ENCODE measurements at places on chromosomes 1 and 21.

GRCh38 chr21:44994047-44994694, 54.3 kb downstream of the SLX9 start:
- peak; percentile 23 for DNase-seq

DNA sequence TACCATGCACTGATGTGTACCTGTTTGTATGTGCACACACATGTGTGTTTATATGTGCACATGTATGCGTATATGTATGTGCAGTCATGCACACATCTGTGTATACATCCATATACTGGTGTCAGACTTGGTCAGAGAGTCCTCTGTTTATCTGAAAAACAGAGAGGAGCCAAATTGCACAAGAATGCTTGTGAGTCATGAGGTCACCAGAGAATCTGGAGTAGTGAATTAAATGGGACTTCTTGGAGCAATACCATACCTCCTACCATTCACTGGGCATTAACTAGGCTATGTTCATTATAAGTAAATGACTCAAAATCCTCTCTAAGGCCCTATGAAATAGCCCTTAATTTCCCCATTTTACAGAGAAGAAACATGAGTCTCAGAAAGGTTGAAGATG, 272.1 kb upstream of the C1orf87 start:
- DNase-seq: no peak

DNA sequence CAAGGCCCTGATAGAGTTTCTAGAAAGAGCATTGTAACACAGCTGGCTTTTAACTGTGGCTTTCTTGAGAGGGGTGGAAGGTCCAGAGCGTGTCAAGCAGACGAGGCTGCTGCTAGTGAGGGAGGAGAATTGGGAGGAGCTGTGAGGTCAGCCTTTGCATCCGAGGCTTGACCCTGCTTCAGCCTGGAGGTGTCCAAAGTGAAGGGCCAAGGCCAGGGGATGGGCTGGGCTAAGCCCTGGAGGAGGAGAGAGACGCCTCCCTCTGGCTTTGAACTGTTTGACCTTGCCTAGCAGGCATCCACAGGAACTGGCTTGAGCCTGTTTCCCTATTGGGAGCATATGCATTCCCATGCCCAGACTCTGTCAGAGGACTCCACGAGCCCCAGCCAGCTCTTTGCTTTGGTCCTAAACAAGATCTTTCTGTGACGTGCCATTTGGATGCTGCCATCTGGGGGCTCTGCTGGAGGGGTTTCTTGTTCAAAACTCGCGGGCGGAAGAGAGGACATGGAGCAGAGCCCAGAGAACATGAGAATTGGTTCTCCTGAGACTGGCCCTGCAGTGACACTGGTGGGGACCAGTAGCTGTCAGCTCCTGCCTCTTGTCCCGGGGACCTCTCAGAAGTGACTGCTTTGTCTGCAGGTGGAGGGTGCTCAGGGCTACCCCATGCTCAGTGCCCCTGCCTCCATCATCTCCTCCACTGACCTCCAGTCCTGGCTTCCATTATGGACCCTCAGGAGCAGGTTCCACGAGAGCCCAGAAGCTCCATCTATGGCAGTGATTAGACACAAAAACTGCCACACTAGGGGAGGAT, 5.5 kb downstream of the ACTRT2 start:
- no peak for DNase-seq

DNA sequence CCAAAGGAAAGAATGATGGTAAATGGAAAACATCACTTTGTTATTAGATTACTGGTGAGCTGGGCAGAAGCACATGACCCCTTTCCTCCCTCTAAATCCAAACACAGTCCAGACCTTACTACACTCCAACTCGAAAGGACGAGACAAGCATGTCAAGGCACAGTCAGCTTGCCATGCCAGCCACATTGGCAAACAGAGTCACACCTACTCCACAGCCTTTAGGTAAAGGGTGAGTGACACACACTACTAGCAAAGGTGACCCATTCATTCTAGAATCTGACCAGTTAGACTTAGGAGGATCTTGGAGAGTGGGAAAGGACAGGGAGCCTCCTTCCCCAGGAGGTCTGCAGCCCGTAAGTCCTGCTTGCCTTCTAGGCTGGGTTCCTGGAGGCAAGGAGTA, 3.0 kb downstream of the SLC44A3 start:
- no peak for DNase-seq

DNA sequence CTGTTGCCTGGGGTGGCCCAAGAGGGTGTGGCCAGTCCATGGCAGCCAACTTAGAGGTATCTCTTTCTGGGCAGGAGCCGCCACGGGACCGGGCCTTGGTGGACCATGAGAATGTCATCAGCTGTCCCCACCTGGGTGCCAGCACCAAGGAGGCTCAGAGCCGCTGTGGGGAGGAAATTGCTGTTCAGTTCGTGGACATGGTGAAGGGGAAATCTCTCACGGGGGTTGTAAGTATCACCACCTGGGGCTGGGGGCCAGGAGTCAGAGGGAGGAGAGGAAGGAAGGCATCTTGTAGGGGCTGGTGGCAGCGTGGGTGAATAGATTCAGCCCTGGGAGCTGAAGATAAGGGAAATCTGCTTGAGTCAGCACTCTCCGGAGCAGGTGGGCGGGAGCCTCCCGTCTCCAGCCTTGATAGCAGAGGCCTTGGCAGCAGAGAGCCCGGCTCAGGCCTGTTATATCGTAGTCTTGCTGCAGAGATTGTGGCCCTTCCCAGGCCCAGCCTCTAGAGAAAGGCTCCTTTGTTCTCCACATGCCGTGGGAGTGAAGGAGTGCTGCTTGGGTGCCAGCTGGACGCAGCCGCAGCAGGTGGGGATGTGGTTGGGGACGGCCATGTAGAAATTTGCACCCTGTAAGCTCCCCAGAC, 25.4 kb downstream of the PHGDH start:
- no peak for DNase-seq

GRCh38 chr1:18481921-18482701, 1.4 kb downstream of the KLHDC7A start:
- no peak for DNase-seq

GRCh38 chr1:207883104-207883651, 27.7 kb downstream of the CD34 start:
- no peak for DNase-seq

DNA sequence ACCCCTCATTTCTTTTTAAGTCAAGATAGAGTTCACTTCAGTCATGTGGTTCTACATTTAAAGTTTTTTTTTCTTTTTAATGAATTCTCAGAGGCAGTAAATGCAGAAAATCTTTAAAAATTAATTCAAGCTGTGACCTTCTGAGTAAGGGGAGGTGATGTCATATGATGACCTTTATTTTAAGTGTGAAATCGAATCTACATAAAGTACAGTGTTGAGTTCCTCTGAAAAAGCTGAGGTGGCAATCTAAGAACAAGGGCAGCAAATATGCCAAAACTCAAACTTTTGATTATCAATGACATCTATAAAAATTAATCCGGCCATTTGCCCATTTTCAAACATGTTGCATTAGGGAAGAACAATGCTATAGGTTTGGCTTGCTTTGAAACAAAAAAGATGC, 173.5 kb downstream of the CDC7 start:
- DNase-seq: no peak

GRCh38 chr1:57886376-57886775, 462.5 kb upstream of the DAB1 start:
- no peak for DNase-seq

DNA sequence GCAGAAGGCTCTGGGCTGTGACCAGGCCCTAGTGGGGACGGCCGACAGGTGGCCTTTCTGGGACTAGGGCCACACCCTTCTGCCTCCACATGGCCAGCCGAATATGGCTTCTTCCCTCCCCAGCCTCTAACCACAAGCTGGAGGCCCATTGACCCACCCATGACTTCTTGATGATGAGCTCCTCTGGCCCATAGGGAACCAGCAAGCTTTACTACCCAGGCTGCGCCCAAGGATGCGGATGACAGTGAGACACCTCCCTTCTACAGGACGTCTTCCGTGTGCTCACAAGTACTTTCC, 41.0 kb downstream of the LDLRAD2 start:
- no peak for DNase-seq

DNA sequence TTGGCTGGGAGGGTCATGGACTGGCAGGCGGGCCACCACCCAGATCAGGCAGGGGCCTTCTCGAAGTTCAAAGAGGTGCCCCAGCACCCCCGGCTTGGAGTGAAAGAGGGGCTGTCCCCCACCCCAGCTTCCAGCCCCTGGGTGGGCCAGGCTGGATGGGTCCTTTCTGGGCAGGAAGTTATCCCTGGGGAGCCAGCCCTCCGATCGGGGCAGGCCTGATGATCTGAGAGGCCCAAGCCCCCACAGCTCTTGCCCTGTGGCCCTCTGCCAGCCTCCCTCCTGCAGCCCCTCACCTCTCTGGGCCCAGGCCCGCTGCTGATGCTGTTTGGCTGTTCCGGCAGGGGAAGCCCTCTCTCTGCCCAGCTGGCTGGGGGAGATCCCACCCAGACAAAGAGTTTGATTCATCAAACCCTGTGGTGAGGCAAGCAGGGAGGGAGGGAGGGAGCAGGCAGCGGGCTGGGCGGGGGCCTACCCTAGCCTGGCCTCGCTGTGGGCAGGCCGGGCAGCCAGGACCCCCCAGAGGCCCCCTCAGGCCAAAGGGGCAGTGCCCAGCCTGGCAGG, 2.5 kb downstream of the ARHGEF19 start:
- no peak for DNase-seq

DNA sequence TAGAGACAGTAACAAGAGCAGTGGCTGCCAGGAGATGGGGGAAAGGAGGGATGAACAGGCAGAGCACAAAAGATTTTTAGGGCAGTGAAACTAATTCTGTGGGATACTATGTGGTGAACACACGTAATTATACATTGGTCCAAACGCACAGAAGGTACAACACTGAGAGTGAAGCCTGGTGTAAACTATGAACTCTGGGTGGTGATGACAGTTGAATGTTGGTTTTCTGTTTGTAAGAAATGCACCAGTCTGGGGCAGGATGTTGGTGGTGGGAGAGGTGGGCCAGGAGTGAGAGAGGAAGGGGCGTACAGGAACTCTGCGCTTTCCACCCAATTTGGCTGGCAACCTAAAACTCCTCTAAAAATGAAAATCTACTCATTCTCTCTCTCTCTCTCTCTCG, 50.2 kb upstream of the TIAM1 start:
- no peak for DNase-seq

DNA sequence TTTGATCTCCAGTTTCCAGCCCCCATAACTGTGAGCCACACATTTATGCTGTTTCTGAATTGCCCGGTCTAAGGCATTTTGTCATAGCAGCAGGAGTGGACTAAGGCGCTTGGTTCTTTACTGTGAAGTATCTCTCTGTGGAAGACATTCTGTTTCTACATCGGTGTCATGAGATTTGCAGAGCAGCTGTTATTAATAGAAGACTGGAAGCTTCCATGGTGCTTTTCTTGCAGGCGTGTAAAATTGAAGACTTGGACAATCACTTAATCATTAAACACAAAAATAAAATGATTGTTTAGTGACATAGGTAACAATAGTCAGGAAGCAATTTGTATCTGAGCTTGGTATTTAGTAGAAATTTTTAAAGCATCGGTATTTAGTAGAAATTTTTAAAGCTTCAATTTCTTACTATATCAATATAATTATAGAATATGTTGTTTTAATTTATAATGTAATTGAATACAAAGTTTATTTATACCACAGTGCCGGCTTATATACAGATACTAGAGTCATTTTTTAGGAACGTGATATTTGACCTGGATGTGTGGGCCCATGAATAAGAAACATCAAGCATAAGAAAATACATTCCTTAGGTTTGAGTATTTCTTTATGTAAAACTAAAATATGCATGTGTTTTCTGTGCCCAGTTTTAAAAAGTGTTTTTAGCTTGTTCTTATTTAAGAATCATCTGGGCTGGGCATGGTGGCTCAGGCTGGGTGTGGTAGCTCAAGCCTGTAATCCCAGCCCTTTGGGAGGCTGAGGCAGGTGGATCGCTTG, 60.6 kb upstream of the COL6A1 start:
- no peak for DNase-seq

DNA sequence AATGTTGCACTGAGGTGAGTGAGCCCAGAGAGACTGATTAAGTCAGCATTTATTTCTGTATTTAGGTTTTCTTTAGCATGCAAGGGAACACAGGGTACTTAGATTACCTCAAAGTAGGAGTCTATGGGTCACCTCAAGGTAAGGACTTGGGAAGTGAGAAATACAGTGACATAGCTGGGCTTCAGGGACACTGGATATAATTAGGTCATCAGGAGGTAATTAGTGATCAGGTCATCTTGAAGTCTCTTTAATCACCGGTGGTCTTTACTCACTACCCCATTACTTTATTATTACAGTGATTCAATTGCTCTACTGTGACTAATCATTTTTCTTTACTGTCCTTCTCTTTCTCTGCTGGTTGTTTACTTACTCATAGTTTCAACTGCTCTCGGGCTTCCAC, 59.9 kb upstream of the KCNK1 start:
- DNase-seq: no peak

- no peak for DNase-seq
Observed at GRCh38 chr21:46319186-46319585, 4.5 kb downstream of the C21orf58 start.

DNA sequence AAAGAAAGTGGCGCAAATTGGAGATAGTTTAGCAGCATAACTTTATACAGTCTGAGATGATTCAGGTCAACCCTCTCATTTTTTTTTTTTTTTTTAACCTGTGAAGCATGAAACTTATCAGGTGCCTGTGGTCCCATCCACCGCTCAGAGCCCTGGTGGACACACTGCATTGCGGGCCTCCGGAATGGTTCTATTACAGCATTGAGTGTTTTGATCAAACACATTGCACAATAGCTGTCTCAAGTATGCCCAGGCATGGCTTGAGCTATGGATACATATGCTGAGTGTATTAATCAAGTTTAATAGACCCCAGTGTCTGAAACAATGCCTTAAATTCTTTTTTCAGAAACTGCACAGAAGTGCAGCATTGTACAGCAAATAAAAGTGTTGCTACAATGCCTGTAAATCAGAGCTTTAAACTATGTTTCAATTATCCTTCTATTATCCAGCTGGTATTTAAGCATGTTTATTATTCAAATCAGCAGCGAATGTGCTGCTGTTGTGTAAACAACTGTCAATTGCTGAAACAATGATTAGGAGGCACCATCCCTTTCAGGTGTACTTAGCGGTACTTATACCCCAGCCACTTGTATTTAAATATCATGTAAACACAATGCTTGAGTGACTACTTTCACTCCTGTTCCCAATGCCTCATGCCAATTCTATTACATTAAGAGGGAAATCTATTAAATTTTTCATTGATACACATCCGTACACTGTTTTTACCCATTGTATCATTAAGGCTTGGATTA, 456.6 kb downstream of the RPS6KC1 start:
- no peak for DNase-seq

DNA sequence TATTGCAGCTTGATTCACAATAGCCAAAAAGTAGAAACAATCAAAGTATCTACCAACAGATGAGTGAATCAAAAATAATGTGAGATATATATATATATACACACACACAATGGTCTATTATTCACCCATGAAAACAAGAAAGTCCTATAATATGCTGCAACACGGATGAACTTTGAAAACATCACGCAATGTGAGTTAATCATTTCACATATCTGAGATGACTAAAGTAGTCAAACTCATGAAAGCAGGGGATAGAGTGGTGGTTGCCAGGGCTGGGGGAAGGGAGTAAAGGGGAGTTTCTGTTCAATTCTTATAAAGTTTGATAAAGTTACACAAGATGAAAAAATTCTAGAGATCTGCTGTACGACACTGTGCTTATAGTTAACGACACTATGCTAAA, 1234.8 kb downstream of the MRPL39 start:
- DNase-seq: no peak
